Activated CD4-positive, alpha-beta T cell treated with anti-CD3 and anti-CD28 coated beads for 36 hours (primary cell): ENCODE measurements at places on chromosomes 12 and 14.
A peak's percentile ranks its signal among the peaks of the same experiment; 100 is the strongest.

- DNase-seq = no peak
- H3K27ac ChIP-seq = no peak overlapping the region
- H3K36me3 ChIP-seq = no peaks in the 10 kb centered on the region
- H3K4me3 ChIP-seq = no peak overlapping the region
- H3K27me3 ChIP-seq = no peaks in the 10 kb centered on the region
Measured at GRCh38 chr12:64531665-64532334, 78.5 kb upstream of the RASSF3 start.

GRCh38 chr12:64558754-64559153 is 51.5 kb upstream of the RASSF3 start:
- no peaks in the 10 kb centered on the region for H3K4me1 ChIP-seq
- no peaks in the 10 kb centered on the region for H3K27me3 ChIP-seq
- no peaks in the 10 kb centered on the region for H3K36me3 ChIP-seq
- H3K27ac ChIP-seq = no peak overlapping the region
- H3K4me3 ChIP-seq = no peak overlapping the region
- no peak for DNase-seq

GRCh38 chr14:95700221-95700976 is 13.5 kb downstream of the TCL1A start:
- no peak for DNase-seq
- no peak overlapping the region for H3K27ac ChIP-seq
- no peak overlapping the region for H3K4me3 ChIP-seq
- H3K27me3 ChIP-seq = peaks cover 31% of the 10 kb centered on the region
- H3K36me3 ChIP-seq = no peaks in the 10 kb centered on the region

- peaks cover 46% of the 10 kb centered on the region for H3K4me1 ChIP-seq
- H3K27ac ChIP-seq = peak overlapping the region; percentile 77
- H3K4me3 ChIP-seq = no peak overlapping the region
- DNase-seq = peak; percentile 76
- H3K27me3 ChIP-seq = no peaks in the 10 kb centered on the region
- H3K36me3 ChIP-seq = peaks cover 57% of the 10 kb centered on the region
Measured at GRCh38 chr12:12384571-12385340, 27.9 kb downstream of the BORCS5 start.

DNA sequence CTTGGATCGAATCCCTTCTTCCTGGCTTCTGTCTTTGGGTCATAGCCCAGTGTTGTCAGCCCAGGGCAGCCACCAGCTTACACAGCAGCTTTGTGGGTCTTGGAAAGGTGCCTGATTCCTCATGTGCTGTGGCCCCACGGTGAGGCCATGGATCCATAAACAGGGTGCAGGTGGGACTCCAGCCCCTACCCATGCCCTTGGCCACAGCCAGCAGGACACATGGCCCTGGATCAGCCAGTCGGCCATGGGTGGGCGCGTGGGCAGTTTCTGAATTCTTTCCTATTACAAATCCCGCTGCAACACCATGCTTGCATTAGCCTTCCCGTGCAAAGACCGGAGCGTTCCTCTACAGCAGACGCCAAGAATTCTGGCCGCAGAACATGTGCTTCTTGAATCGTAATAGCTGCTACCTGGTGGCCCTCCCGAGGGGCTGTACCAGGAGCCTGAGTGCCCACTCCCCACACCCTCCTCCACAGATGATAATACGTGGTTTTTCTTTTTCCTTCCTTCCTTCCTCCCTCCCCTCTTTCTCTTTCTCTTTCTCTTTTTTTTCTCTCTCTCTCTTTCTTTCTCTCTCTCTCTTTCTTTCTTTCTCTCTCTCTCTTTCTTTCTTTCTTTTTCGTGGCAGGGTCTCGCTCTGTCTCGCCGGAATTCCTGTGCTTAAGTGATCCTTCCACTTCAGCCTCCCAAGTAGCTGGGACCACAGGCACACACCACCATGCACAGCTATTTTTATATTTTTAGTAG is 2.9 kb upstream of the MMP17 start:
- DNase-seq = no peak
- no peaks in the 10 kb centered on the region for H3K36me3 ChIP-seq
- no peak overlapping the region for H3K4me3 ChIP-seq
- peaks cover 31% of the 10 kb centered on the region for H3K27me3 ChIP-seq
- H3K4me1 ChIP-seq = peaks cover 7% of the 10 kb centered on the region
- no peak overlapping the region for H3K27ac ChIP-seq

GRCh38 chr14:75427126-75427481 is 718 bp upstream of the JDP2 start:
- H3K27me3 ChIP-seq = peaks cover 14% of the 10 kb centered on the region
- peak overlapping the region; percentile 59 for H3K4me3 ChIP-seq
- H3K4me1 ChIP-seq = peaks cover 20% of the 10 kb centered on the region
- peak overlapping the region; percentile 62 for H3K27ac ChIP-seq

DNA sequence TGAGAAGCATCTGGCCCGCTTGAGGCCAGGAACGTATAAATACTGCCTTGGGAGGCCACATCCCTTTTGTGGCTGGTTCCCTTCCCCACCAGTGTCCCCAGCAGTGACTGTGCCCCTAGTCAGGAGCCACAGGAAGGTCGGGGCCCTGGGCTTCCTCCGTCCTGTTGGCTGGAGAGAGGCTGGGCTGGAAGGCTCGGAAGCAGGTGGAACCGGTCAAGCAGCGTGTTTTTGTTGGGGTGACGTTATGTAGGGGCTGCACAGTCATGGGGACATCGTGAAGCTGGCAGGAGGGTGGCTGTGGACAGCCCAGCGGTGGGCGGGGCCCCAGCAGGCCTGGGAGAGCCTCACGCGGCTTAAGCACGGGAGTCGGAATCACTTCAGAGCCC is 10.1 kb downstream of the XRCC3 start:
- no peaks in the 10 kb centered on the region for H3K4me1 ChIP-seq
- no peak for DNase-seq
- no peaks in the 10 kb centered on the region for H3K27me3 ChIP-seq

GRCh38 chr12:105696-106095 is 39.1 kb downstream of the IQSEC3 start:
- no peak overlapping the region for H3K4me3 ChIP-seq
- peaks cover 10% of the 10 kb centered on the region for H3K4me1 ChIP-seq
- no peak overlapping the region for H3K27ac ChIP-seq
- H3K27me3 ChIP-seq = peaks cover 3% of the 10 kb centered on the region
- H3K36me3 ChIP-seq = no peaks in the 10 kb centered on the region

GRCh38 chr14:25246751-25247150 is 196.8 kb upstream of the STXBP6 start:
- no peak overlapping the region for H3K27ac ChIP-seq
- peaks cover 8% of the 10 kb centered on the region for H3K27me3 ChIP-seq
- no peak overlapping the region for H3K4me3 ChIP-seq
- no peak for DNase-seq
- H3K4me1 ChIP-seq = no peaks in the 10 kb centered on the region
- no peaks in the 10 kb centered on the region for H3K36me3 ChIP-seq

- H3K4me3 ChIP-seq = no peak overlapping the region
- H3K36me3 ChIP-seq = no peaks in the 10 kb centered on the region
- H3K4me1 ChIP-seq = no peaks in the 10 kb centered on the region
- DNase-seq = no peak
Measured at GRCh38 chr12:129604506-129604905, 299.3 kb downstream of the TMEM132D start.

GRCh38 chr14:90677484-90678050 is 138.7 kb downstream of the TTC7B start:
- peak overlapping the region; percentile 33 for H3K4me3 ChIP-seq
- H3K27me3 ChIP-seq = no peaks in the 10 kb centered on the region
- no peaks in the 10 kb centered on the region for H3K36me3 ChIP-seq
- peak overlapping the region; percentile 89 for H3K27ac ChIP-seq
- H3K4me1 ChIP-seq = peaks cover 38% of the 10 kb centered on the region

DNA sequence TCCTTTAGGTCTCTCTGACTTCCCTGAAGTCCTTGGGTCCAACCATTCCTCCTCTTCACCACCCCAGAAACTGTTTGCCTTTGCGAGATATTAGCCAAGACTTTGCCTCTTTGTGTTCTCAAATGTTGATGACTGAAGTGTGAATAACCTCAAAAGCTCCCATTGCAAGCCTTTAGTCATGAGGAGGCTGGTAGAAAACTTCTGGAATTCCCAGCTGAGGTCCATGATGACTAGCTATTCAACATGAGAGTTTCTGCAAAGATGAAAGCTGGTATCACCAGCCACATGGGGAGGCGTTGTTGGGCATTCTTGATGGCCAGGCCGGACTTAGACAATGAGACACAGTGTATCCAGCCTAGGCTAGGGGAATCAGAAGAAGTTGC is 111.7 kb downstream of the TBX5 start:
- H3K4me1 ChIP-seq = no peaks in the 10 kb centered on the region
- no peak for DNase-seq
- no peak overlapping the region for H3K4me3 ChIP-seq
- no peaks in the 10 kb centered on the region for H3K36me3 ChIP-seq
- H3K27ac ChIP-seq = no peak overlapping the region
- peaks cover 3% of the 10 kb centered on the region for H3K27me3 ChIP-seq

- H3K27ac ChIP-seq = no peak overlapping the region
- DNase-seq = no peak
- no peaks in the 10 kb centered on the region for H3K36me3 ChIP-seq
- no peak overlapping the region for H3K4me3 ChIP-seq
Measured at GRCh38 chr14:92473969-92474535, 39.5 kb upstream of the RIN3 start.

GRCh38 chr14:105830171-105830570 is 303.8 kb downstream of the TMEM121 start:
- H3K27ac ChIP-seq = no peak overlapping the region
- H3K4me1 ChIP-seq = no peaks in the 10 kb centered on the region
- H3K4me3 ChIP-seq = no peak overlapping the region
- H3K27me3 ChIP-seq = peaks cover 33% of the 10 kb centered on the region
- no peaks in the 10 kb centered on the region for H3K36me3 ChIP-seq

DNA sequence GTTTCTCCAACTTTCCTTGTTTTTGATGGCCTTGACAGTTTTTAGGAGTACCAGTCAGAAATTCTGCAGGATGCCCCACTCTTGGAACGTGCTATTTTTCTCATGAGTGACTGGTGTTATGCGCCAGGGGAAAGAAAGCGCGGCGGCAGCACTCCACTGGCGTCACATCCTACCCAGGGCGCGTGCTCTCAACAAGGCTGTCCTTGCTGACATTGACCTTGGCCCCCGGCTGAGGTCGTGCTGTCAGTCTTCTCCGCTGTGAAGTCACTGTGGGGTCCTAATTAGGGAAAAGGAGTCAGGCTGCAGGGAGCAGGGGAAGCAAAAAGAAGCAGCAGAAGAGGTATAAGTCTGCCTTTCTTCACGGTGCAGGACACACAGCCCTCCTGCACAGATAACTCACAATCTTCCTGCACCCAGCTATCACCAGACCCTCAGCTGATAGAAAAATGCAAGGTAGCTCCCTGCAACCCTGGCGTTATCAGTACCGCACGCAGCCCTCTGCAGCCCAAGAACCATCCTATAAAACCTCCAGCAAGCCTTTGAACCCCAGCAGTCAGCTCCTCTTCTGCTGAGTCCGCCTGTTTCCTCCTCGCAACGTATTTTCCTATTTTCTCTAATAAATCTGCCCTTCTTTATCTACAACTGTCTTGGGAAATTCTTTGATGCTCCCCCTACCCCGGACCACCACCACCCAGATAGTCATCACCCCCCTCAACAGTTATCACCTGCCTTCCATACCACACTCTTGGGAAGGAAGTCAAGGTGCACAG is 48.0 kb upstream of the C14orf180 start:
- no peak for DNase-seq
- H3K27me3 ChIP-seq = peaks cover 11% of the 10 kb centered on the region
- H3K4me1 ChIP-seq = peaks cover 5% of the 10 kb centered on the region
- no peak overlapping the region for H3K4me3 ChIP-seq
- H3K27ac ChIP-seq = no peak overlapping the region

DNA sequence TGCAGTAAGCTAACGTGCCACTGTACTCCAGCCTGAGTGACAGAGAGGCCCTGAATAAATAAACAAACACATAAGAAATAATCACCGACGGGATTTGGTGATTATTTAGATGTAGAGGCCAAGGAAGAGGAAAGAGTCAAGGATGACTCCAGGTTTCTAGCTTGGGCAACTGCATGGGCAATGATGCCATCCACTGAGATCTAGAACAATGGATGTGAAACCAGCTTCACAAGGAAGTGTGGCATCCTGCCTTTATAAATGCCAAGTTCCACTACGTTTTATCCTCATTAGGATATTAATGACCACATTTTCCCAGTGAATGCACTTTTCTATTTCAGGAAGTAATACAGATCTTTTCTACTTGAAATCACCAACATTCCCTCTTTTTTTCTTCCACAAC is 10.9 kb upstream of the PTGER2 start:
- H3K27ac ChIP-seq = no peak overlapping the region
- peaks cover 7% of the 10 kb centered on the region for H3K4me1 ChIP-seq
- H3K27me3 ChIP-seq = peaks cover 6% of the 10 kb centered on the region
- no peak for DNase-seq
- no peaks in the 10 kb centered on the region for H3K36me3 ChIP-seq
- H3K4me3 ChIP-seq = no peak overlapping the region

DNA sequence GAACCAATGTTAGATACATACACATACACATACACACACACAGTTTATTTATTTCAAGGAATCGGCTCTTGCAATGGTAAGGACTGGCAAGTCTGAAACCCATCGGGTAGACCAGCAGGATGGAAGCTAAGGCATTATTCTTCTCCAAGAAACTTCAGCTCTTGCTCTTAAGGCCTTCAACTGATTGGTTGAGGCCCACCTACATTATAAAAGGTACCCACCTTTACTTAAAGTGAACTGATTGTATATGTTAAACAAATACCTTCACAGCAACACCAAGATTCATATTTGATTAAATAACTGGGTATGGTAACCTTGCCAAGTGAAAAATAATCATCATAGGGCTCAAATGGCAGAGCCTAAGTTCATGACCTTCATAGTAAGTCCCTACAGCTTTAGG is 695.5 kb downstream of the BCL11B start:
- no peak overlapping the region for H3K27ac ChIP-seq
- peaks cover 4% of the 10 kb centered on the region for H3K4me1 ChIP-seq
- H3K4me3 ChIP-seq = no peak overlapping the region

DNA sequence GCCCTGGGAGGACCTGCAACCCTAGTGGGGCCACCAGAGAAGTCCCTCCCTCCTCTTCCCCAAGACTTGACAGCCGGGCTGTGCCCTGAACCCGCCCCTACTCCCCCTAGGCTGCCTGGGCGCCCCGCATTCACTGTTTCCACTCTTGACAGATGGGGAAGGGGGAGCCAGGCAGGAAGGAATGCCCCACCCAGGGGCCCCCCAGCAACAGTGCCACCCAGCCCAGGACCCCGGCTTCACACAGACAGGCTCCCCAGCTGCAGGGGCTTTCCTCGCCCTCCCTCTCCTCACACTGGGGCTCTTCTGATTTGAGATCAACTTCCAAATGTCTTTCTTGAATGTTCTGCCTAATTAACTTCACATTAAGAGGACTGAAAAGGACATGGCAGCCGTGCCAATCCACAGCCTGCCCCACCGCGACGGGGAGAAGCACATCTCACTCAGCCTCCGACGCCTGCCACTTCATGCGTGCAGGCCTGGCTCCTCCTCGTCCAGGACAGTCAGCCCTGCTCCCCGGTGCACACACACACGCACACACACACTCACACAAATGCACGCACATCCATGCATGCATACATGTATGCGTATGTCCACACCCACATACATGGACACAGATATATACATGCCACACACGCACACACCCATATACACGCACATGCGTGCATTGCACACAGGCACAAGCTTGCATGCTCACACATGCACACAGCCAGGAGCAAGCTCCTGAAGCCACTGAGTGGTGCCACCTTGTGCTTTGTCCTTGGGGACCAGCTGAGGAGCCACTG is 19.6 kb upstream of the C14orf180 start:
- H3K36me3 ChIP-seq = no peaks in the 10 kb centered on the region
- DNase-seq = no peak
- no peak overlapping the region for H3K4me3 ChIP-seq
- H3K4me1 ChIP-seq = no peaks in the 10 kb centered on the region
- H3K27me3 ChIP-seq = peaks cover 4% of the 10 kb centered on the region

GRCh38 chr14:104972301-104973134 is 5.7 kb downstream of the AHNAK2 start:
- H3K27ac ChIP-seq = no peak overlapping the region
- H3K27me3 ChIP-seq = peaks cover 13% of the 10 kb centered on the region
- DNase-seq = no peak

- peaks cover 8% of the 10 kb centered on the region for H3K27me3 ChIP-seq
- H3K4me1 ChIP-seq = no peaks in the 10 kb centered on the region
- no peak for DNase-seq
- H3K27ac ChIP-seq = no peak overlapping the region
Measured at GRCh38 chr14:87691042-87691881, 301.7 kb downstream of the GALC start.
